ENCODE measurements at places on chromosomes 5 and 9. TPM values are rescaled to one million over a fixed set of nuclear protein-coding genes. Genes with fewer than 3 reads are reported as not detected.

Gene MRRF
- total RNA-seq, result 32.1 TPM

Gene SPATA31C1
- not detected for total RNA-seq

DNA sequence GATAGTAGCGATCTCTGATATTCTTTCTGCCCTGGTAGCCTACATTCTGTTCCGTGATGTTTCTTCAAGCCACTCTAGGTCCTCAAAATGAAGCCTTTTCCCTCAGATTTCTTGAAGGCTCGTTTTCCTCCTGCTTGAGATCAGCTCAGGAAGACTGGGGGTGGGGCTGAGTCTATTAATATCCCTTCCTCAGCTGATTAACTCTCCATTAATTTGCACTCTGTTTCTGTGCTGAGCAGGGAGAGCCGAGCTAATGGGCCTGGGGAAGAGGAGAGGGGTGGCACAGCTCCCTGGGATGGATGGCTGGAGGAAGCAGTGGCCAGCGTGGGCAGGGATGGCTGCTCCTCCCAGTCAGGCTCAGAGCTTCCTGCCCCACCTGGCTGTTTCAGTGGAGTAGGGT lies 93.3 kb downstream of the PPARGC1B start:
- no peak for DNase-seq

- no peak for DNase-seq
Measured at GRCh38 chr5:132279801-132280200, 14.4 kb upstream of the SLC22A4 start.

DNA sequence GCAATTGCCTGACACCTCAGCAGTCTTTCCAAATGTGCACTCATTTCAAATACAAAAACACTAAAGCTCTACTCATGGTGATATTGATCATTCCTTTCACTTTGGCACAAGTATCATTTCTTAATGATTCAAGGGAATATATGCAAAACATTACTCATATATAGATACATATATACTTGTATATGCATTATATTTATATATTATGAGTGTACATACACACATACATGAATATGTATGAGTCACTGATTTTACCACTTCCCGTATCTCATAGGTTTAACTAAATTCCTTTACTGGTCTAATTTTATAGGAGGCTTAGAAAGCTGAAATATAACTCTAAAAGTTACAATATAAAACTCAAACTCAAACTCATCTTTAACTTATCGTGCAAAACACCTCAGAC lies 156.5 kb downstream of the CDH9 start:
- no peak for DNase-seq

GRCh38 chr9:126291925-126292324 lies 34.7 kb upstream of the MVB12B start:
- no peak for DNase-seq

DNA sequence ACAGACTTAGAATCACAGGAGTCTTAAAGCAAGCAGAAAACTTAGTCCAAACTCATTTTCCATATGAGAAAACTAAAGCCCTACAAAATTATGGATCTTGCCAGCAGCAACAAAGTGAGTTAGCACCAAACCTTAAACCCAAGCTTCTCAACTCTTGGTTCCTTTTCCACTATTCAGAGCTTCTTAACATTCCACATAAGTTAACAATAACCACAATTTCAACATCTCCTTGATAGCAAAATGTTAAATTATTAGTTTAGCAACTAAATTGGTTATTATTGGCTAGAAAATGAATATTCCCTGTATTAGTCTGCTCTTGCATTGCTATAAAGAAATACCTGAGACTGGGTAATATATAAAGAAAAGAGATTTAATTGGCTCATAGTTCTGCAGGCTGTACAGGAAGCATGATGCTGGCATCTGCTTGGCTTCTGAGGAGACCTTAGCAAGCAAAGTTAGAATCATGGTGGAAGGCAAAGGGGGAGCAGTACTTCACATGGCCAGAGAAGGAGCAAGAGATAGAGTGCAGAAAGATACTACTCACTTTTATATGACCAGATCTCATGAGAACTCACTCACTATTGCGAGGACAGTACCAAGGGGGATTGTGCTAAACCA lies 26.2 kb upstream of the ARSB start:
- no peak for DNase-seq
